ENCODE measurements at places on chromosomes 16 and 17. TPM values are rescaled to one million over a fixed set of nuclear protein-coding genes. Genes with fewer than 3 reads are reported as not detected.
A peak's percentile ranks its signal among the peaks of the same experiment; 100 is the strongest.

- no peaks in the 10 kb centered on the region for H3K36me3 ChIP-seq
- no peak for DNase-seq
- no peak overlapping the region for H3K27ac ChIP-seq
- H3K4me3 ChIP-seq = no peak overlapping the region
Observed at GRCh38 chr16:12329246-12329995, 352.9 kb downstream of the SNX29 start.

GRCh38 chr16:67216612-67217490 is 10.1 kb upstream of the TMEM208 start:
- no peaks in the 10 kb centered on the region for H3K36me3 ChIP-seq
- H3K4me3 ChIP-seq = no peak overlapping the region
- DNase-seq = no peak
- H3K27me3 ChIP-seq = no peaks in the 10 kb centered on the region
- H3K27ac ChIP-seq = no peak overlapping the region
- peaks cover 13% of the 10 kb centered on the region for H3K4me1 ChIP-seq

- H3K27ac ChIP-seq = no peak overlapping the region
- H3K36me3 ChIP-seq = no peaks in the 10 kb centered on the region
- DNase-seq = no peak
Observed at GRCh38 chr17:36682773-36683172, 81.4 kb downstream of the MRM1 start.

- H3K27ac ChIP-seq = no peak overlapping the region
- no peak for DNase-seq
- no peaks in the 10 kb centered on the region for H3K27me3 ChIP-seq
- H3K36me3 ChIP-seq = no peaks in the 10 kb centered on the region
- H3K4me3 ChIP-seq = no peak overlapping the region
Observed at GRCh38 chr17:61063528-61063927, 336.1 kb upstream of the TBX2 start.

- H3K4me1 ChIP-seq = peaks cover 50% of the 10 kb centered on the region
- no peak for DNase-seq
- peaks cover 12% of the 10 kb centered on the region for H3K27me3 ChIP-seq
- H3K4me3 ChIP-seq = no peak overlapping the region
- no peaks in the 10 kb centered on the region for H3K36me3 ChIP-seq
- H3K27ac ChIP-seq = peak overlapping the region; percentile 94
Observed at GRCh38 chr17:50212121-50212843, 10.9 kb upstream of the COL1A1 start.

GRCh38 chr17:77167472-77168306 is 26.9 kb downstream of the SEC14L1 start:
- H3K4me3 ChIP-seq = no peak overlapping the region
- H3K4me1 ChIP-seq = peaks cover 24% of the 10 kb centered on the region
- no peak overlapping the region for H3K27ac ChIP-seq
- DNase-seq = no peak

GRCh38 chr16:11610121-11610505 is 23.4 kb upstream of the LITAF start:
- H3K36me3 ChIP-seq = no peaks in the 10 kb centered on the region
- DNase-seq = no peak
- no peak overlapping the region for H3K4me3 ChIP-seq
- no peak overlapping the region for H3K27ac ChIP-seq
- peaks cover 18% of the 10 kb centered on the region for H3K4me1 ChIP-seq

- DNase-seq = no peak
- H3K27me3 ChIP-seq = peaks cover 4% of the 10 kb centered on the region
- H3K27ac ChIP-seq = no peak overlapping the region
- no peaks in the 10 kb centered on the region for H3K36me3 ChIP-seq
- H3K4me1 ChIP-seq = no peaks in the 10 kb centered on the region
Observed at GRCh38 chr17:61627125-61627524, 36.1 kb upstream of the NACA2 start.

DNA sequence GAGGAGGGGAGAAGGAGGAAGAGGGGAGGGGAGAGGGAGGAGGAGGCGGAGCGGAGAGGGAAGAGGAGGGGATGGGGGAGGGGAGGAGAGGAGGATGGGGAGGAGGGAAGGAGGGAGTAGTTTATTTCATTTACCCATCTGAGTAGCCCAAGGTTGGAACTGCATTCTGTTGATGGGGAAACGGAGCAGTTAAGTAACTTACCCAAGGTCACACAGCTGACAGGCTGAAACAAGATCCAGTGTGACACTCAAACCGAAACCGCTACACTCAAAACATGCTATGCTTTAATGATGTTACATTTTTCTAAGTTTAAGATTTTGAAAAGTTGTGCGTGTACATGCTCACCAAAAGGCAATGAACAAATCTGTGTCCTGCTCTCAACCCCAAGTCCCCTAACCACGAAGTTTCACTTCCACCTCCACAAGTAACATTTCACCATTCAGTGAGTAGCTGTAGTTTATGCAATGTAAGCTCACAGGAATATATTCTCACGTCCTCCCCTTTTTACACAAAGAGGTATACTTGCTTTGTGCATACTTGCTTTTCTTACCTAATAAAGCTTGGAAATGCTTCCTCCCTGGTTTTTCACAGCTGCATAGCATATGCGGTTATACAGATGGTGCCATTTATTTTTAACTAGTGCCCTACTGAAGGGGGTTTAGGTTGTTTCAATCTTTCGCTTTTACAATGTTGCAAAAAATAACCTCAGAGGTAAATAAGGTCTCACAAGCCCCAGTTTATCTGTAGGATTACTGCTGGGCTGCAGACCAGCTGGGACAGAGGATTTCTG is 275.3 kb downstream of the PARN start:
- peaks cover 35% of the 10 kb centered on the region for H3K4me1 ChIP-seq
- no peaks in the 10 kb centered on the region for H3K27me3 ChIP-seq
- DNase-seq = no peak
- no peak overlapping the region for H3K4me3 ChIP-seq

- H3K4me1 ChIP-seq = no peaks in the 10 kb centered on the region
- H3K27ac ChIP-seq = no peak overlapping the region
- no peak overlapping the region for H3K4me3 ChIP-seq
- no peaks in the 10 kb centered on the region for H3K27me3 ChIP-seq
Observed at GRCh38 chr17:57405491-57406072, 149.3 kb downstream of the MSI2 start.

GRCh38 chr17:49353607-49354006 is 8.4 kb downstream of the ZNF652 start:
- no peak overlapping the region for H3K27ac ChIP-seq
- peaks cover 38% of the 10 kb centered on the region for H3K4me1 ChIP-seq
- H3K27me3 ChIP-seq = no peaks in the 10 kb centered on the region
- no peaks in the 10 kb centered on the region for H3K36me3 ChIP-seq
- H3K4me3 ChIP-seq = no peak overlapping the region

Gene IGF2BP1
- total RNA-seq = not detected

Gene COA3
- total RNA-seq = 32.7 TPM

Gene KRTAP4-9
- total RNA-seq = 13.1 TPM

Gene PIK3R5
- 3.6 TPM for total RNA-seq

Gene KRTAP2-3
- total RNA-seq = not detected

Gene SPATA32
- total RNA-seq = not detected

Gene HCRT
- total RNA-seq = not detected

Gene CLDN9
- total RNA-seq = not detected

Gene NOL11
- total RNA-seq = 25.0 TPM

All from suprapubic skin (tissue), 4 donors.